SK-N-DZ (cell line): ENCODE measurements at places on chromosomes 1 and 21.

DNA sequence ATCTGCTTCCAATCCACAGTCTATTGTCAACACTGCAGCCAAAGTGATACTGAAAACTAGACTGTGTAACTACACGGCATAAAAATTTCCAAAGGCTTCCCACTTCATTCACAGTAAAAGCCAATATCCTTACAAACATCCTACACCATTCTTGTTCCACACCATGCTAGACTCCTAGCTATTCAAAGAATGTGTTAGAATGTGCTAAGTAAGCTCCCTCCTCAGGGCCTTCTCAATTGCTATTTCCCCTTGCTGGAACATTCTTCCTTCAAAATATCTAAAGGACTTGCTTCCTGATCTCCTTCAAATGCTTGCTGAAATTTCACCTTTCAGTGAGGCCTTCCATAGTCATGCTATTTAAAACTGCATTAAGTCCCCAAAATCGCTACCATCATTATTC, 228.1 kb downstream of the AKT3 start:
- DNase-seq: no peak

DNA sequence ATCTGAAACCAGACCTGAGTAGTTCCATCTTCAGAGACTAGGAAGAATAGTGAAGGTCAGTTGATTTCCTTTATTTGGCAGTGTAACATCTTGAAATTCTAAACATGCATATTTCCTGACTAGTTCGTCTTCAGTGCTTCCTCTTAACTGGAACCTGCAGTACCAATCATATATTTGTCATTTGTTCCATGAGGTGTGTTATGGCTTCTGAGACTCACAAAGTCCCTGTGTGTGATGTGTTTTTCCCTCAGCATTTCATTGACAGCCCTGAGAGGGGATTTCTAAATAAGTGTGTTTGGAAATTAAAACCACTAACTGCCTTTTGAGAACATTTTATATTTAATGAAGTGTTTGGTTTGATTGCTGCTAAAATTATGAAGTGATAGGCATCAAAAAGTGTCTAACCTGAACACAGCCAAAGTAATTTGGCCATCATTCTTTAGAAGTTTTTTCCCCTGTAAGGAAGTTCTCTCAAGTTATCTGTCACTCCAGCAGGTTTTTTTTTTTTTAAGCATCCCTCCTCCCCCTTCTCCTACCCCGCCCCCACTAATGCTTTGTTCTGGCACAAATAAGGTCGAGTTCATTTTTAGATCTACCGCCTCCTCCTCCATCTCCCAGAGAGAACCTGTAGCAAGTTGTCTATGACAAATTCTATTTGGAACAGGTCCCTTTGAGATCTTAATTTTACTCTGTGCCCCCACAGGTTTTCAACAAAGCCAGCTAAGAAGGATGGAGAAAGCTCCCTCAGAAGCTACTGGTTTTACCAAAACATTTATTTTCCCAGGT, 61.4 kb downstream of the TMEM200B start:
- DNase-seq: no peak

- peak; percentile 66 for DNase-seq
Measured at GRCh38 chr1:41416552-41417334, 55.5 kb downstream of the FOXO6 start.

GRCh38 chr1:201376464-201377374, 761 bp downstream of the TNNT2 start:
- DNase-seq: peak; percentile 30

- DNase-seq: no peak
Measured at GRCh38 chr1:225437710-225438437, 10.0 kb upstream of the LBR start.

GRCh38 chr1:226457307-226457712, 49.4 kb upstream of the PARP1 start:
- DNase-seq: no peak

DNA sequence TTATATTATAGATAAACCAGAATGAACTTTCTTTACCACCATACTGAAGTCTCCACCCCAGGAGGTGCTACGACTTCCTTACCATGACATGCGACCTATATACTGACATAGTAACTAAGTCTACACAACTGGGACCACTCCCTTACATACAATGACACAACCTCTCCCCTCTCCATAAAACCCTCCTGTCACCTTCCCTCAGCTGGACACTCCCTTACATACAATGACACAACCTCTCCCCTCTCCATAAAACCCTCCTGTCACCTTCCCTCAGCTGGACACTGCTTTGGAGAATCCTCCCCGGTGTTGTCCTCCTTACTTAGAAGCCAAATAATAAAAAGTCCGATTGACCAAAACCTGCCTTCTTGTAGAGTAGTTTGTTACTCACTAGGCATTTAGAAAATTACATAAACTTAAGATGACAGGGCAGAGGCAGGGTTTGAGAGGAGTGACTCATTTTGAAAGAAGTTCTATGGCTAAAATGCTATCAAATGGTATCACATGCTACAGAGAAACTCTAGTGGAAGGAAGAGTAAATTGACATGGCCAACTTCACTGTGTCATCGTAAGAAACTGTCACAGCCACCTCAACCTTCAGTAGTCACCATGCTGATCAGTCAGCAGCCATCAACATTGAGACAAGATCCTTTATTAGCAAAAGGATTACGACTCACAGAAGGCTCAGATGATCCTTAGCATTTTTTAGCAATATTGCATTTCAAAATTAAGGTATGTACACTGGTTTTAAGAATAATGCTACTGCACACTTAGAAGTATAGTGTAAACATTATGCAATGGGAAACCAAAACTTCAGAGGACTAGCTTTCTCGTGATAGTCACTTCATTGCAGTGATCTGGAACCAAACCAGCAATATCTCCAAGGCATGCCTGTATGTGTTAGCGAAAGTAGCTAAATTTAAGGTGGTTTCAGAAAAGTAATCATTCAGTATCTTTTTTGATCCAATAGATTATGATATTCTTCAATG, 56.4 kb downstream of the AHCTF1 start:
- no peak for DNase-seq

GRCh38 chr1:92411511-92411910, 75.2 kb downstream of the GFI1 start:
- DNase-seq: no peak

GRCh38 chr1:90591970-90592356, 125.1 kb downstream of the BARHL2 start:
- DNase-seq: no peak

GRCh38 chr1:171172471-171172870, 12.6 kb upstream of the FMO2 start:
- no peak for DNase-seq

- DNase-seq: no peak
Measured at GRCh38 chr1:153745417-153745816, 17.6 kb downstream of the INTS3 start.

DNA sequence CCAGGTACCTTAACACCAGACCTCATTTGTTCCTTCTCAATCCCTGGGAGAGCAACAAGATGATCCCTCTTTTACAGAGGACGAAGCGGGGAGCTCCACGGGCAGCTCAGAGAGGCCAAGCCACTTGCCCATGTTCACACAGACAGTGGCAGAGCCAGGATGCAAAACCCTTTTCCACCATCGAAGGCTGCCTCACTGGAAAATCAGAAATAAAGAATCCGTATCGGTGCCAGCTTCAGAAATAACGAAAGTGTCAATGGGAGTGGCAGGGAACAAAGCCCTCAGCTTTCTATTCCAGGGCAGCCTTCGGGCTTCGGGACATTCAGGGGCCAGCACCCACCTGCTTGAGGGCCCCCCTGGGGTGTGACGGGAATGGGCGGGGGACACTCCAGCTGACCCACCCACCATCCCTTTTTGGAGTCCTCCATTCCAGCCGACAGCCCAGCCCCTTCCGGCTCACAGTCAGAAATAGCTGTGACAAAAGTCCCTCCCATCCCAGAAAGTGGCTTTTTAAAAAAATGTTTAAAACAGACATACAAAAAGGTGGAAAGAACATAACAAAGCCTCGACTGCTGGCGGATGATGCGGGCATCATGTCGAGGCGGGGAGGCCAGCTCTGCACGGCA, 6.0 kb downstream of the IFFO2 start:
- no peak for DNase-seq

DNA sequence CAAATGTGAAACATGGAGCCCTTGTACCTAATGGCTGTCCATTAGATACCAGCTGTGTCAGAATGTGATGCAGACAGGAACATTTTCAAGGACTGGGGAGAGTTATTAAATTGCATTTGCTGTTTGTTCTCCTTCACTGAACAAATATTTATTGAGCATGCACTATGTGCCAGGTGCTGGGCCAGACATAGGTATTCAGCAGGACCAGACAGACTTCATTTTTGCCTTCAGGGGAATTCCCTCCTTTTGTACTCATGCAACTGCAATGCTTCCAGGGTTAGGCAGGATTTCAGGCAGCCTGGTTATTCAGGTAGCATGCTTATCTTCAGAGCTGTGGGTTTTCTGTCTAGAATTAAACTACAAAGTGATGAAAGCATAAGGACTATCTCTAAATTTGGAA, 64.2 kb upstream of the SMYD2 start:
- no peak for DNase-seq

DNA sequence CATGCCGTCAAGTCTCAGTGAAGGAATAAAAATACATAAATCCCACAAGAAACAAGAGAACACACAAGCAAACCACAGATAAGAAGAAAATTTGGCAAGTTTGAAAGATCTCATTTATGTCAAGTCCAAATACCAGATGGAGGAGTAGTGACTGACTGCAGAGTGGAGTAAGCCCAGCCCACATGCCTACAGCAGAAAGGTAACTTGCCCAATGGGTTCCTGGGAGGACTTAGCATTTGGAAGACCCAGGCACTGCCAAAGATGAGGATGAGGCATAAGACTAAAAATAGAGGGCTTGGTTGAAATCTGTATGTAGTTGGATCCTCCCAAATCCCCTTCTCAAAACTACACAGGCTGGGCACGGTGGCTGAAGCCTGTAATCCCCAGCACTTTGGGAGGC, 70.8 kb downstream of the ZNF648 start:
- DNase-seq: no peak

DNA sequence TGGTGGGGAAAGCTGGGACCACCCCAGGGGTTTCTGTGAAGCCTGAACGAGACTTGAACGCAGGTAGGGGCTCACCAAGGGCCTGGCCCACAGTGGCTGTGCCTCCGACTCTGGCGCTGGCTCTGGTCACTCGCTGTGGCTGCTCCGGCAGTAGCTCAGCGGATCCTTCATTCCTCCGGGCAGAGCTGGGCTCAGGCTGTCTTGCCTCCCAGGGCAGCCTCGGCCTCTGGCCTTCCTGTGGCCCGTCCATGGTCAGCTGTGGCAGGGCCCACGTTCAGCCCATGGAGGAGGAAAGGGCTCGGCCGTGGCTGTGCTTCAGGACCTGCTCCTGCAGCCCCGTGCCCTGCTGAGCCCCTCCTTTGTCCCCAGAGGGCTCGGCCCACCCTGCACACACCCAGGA, 162.9 kb upstream of the C1orf174 start:
- DNase-seq: no peak

GRCh38 chr1:41745022-41745421, 173.7 kb downstream of the HIVEP3 start:
- DNase-seq: no peak

DNA sequence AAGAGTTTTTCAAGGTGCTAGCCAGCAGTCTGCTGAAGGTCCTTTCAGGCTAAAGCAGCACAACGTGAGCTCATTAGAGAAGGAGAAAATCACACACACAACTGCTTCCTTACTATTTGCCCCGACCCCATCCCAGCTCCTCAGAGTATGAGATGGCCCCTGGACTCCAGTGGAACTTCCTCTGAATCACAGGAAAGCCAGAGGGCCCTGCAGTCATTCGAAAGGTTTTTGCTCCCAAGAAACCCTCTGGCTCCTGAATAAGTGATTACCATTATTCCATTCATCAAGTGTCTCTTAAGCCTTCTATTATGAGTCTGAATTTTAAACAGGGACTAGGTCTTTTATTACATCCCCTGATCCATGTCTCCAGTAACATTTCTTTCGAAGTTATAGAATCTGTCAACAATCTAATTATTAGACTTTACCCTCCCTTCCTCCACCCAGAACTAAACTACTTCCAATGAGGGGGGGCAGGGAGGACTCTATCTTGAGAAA, 14.6 kb downstream of the SIPA1L2 start:
- no peak for DNase-seq

DNA sequence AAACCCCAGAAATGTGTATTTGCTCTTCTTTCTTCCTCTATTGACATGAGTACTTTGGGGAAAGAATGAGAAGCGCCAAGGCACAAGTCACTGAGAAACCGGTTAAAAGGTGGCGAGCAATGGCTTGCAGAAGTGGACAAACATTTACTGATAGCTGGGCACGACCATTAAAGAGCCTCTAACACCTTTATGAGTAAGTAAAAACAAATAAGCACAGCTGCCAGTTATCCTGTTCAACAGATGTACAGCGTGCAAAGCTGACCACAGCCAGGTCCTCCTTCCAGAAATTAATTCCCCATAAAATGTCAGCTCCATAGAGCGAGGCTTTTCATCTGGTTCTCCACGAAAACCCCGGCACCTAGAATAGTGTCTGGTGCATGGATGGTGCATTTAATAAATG, 72.7 kb downstream of the CAPZB start:
- DNase-seq: no peak

DNA sequence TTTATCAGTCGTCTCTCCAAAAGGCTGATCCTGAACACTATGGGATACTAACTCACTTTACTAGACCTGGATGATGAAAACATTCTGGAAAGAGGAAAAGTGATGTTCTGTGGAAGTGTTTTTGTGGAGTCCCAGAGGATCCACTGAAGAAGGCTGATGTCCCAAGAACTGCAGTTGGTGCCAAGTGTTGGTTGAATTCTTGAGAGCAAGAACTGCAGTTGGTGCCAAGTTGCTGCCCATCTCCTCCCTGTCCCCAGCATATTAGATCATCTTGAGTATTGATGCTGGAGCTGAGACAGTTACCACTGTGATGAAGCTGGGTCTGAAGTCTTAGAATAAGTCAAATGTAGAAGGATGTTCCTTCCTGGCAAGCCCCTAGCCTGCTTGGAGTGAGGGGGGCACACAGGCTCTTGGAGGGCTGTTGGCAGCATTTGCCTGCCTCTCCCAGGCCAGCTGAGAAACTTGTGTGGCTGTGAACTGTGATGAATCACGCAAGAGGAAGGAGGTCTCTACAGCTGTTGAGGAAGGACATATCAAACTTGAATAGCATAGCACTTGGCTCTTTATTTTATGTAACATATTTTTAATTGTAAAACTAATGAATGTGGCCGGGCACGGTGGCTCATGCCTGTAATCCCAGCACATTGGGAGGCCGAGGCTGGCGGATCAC, 48.1 kb downstream of the DNAJC6 start:
- DNase-seq: no peak

DNA sequence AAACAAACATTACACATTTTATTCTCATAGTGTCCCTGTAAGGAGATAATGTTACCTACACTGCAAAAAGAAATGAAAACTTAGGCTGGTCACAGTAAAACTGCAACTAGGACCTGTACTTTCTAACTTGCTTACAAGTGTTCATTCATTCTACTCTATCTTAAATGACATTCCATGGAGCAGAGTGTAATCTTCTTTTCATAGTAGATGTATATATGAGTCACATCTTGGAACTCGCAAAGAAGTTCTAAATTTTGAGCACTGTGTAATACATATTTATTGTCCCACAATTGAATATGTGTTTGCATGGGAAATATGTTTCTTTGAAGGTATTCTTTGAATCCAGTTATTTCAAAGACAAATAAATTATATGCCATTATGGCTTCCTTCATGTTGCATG, 1258.5 kb upstream of the ADGRL2 start:
- no peak for DNase-seq

GRCh38 chr21:35274923-35275322, 225.8 kb upstream of the RUNX1 start:
- DNase-seq: no peak
